ENCODE measurements at places on chromosomes 5 and 9.

DNA sequence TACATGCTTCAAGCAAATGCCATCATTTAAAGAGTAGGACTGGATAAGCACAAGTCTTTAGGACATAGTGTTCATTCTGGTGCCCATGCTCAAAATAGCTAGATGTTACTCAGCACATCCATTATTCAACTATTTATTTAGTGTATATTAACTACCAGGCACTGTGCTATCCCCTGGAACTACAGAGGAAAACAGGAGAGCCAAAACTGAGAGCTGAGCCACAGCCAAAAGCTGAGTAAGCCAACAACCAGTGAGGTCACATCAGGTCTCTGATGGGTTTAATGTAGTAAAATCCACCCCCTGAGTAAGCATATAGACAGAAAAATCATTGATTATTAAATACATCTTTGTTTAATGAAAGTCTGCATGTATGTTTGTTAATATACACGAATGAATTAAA is 469.3 kb upstream of the DMAC1 start:
- DNase-seq, result no peak

- DNase-seq, result no peak
Observed at GRCh38 chr5:2047341-2047927, 164.7 kb upstream of the IRX4 start.

GRCh38 chr9:82206490-82206889 is 217.9 kb downstream of the SPATA31D1 start:
- DNase-seq, result no peak

DNA sequence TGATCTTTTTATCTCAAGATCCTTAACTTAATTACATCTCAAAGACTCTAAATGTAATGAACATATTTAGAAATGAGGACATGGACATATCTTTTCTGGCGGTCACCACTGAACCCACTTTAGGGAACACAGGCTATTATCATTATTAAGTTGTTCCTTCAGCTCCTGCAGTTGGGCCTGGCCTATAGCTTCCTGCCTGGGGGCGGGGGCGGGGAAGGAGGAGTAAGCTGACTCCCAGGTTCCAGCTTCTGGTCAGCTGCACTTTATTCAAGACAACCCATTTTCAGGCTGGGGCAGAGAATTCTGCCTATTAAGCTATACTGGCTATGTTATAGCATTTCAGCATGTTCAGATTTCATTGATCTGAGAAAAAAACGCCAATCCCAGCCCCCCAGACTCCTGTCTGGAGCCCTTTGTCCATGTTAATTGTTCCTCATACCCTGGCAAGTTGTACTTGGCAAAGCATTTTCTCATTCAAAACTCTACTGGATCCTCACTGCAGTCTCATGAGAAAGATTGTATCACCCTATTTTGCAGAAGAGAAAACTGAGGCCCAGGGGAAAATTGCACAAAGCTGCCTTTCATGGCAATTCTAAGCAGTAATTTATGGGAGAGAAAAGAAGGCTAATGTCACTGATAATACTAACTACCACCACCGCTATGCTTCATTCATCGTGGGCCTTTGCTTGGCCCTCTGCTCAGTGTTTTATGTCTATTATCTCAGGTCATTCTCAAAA is 25.1 kb downstream of the COL15A1 start:
- DNase-seq, result no peak

- no peak for DNase-seq
Observed at GRCh38 chr9:22623236-22623635, 176.6 kb downstream of the DMRTA1 start.
